Activated CD4-positive, alpha-beta T cell treated with anti-CD3 and anti-CD28 coated beads, Interleukin-2, amount 50 U/mL, for 1 hour (primary cell): ENCODE measurements at places on chromosomes 11 and 22.

DNA sequence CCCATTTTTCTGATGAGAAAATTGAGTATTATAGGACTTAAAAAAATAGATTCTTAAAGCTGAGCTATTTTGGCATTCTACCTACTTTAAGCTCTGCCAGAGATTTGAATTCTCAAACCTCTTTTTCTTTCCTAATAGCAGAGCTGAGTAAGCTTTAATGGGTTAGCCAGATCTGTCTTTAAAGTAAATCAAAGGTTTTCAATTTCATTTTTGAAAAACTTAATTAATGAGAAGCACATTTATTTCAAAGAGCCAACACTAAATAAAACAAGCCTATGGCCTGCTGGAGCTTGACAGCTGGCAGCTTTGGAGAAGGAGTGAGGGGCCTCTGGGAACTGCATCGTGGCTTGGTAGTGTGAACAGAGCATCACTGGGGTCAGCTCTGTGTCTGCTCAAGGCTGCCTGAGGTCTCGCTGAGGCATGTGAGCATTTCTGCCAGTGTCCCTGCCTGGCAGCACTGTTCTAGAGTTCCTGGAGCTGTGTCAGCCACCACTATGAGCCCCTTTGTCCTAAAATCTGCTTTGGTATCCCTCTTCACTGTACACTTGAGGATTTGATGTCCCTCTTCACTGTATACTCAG lies 50.4 kb upstream of the PRSS23 start:
- DNase-seq = no peak

- no peak for DNase-seq
Observed at GRCh38 chr11:16049611-16050010, 306.7 kb downstream of the SOX6 start.

DNA sequence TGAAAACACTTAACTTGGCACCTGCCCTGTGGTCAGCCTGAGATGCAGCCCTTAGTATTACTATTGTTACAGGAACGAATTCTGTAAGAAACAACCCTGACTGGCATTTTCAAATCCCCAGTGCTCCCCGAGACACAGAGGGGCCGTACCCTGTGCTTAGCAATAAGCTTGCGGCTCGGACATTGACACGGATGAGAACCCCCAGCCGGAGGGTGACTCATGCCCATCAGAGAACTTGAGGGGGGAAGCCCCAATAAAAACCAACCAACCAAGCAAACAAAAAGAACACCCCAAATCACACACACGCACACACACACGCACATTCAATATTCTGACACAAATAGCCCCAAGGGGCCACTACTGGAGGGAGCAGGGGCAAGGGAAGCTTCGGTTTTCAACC lies 63.8 kb downstream of the SHISAL1 start:
- no peak for DNase-seq

DNA sequence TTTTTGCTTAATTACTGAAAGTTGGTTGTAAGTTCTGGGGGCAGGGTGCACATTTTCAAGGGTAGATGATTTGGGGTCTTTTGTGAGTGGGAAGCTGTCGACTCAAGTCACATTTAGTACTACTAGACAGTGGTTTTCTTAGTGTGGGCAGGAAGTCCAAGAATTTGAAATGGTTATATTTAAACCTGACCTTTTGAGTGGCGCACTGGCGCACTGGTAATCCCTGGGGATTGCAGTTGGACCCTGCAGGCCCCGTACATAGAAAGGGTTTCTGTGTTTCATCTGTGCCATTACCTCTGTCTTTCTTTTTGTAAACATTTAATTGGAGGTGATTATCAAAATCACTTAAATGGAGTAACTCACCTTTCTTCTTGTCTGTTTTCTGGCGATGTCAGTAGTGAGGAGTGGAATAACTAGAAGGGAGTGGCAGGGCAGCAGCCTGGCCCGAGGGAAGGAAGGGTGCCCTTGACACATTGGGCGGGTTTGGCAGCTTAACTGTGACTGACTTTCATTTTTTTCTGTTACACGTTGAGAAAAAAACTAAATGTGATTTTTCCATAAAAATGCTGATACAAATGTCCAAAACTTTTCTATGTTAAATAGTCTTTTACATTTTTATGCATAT lies 101.8 kb upstream of the GAL start:
- DNase-seq = no peak

GRCh38 chr11:59463190-59463641 lies 6.5 kb downstream of the OR4D6 start:
- no peak for DNase-seq

GRCh38 chr11:66333220-66333877 lies 2.9 kb downstream of the RIN1 start:
- no peak for DNase-seq

- DNase-seq = no peak
Observed at GRCh38 chr11:35246745-35247144, 107.8 kb downstream of the CD44 start.

GRCh38 chr11:70769106-70769505 lies 370.8 kb downstream of the CTTN start:
- DNase-seq = no peak

DNA sequence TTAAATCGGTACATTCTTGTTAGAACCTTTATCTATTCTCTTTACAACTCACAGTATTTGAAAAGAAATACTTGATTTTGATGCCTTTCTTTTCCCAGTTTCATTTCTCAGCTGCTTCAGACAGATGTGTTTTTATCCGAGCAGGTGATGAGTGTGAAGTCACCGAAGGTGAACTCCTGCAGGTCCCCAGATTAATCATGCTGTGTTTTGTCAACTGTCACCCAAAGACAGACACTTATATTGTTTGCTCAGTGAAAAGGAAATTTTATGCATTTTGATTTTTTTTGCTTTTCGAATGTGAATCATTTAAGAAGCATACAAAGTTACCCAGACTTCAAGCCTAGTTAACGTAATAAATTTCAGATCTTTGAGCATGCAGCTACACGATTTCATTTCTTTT lies 7.8 kb upstream of the TMPRSS13 start:
- no peak for DNase-seq

GRCh38 chr11:24496736-24497725 lies at the start of gene LUZP2:
Gene LUZP2, plus strand, starts transcription at chr11:24497053.
- DNase-seq = no peak

DNA sequence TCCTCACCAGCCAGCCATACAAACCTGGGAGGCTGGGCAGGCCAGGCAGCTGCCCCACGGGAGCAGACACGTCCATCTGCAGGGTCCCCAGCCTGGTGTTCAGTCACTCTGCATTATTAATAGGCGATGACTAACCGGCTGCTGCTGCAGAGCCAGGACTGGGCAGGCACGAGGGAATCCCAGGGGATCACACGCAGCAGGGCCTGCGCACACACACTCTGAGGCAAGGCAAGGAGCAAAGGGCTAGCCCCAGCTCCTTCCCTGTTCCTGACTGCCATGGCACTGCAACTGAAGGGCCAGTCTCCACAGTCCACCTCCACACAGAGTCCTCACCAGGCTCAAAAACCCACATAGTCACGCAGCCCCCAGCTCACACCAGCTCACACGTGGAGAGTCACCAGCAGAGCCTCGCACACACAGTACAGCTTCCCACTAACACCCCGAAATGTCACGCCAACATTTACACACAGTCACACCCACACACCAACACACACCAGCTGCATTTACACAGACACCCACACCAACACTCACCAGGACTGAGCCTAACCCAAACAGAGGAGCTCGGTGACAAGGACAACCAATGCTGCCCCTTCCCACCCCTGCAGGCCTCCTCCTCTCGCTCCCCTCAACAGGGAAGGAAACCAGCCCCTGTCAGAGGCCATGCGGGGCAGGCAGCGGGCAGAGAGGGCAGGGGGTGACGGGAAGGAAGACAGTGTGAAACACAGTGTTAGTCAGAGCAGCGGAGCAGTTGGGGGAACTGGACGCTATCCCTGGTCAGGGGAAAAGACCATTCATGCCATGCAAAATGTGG lies 47.3 kb downstream of the NRXN2 start:
- no peak for DNase-seq

- no peak for DNase-seq
Observed at GRCh38 chr22:24049978-24050377, 38.9 kb downstream of the CABIN1 start.

DNA sequence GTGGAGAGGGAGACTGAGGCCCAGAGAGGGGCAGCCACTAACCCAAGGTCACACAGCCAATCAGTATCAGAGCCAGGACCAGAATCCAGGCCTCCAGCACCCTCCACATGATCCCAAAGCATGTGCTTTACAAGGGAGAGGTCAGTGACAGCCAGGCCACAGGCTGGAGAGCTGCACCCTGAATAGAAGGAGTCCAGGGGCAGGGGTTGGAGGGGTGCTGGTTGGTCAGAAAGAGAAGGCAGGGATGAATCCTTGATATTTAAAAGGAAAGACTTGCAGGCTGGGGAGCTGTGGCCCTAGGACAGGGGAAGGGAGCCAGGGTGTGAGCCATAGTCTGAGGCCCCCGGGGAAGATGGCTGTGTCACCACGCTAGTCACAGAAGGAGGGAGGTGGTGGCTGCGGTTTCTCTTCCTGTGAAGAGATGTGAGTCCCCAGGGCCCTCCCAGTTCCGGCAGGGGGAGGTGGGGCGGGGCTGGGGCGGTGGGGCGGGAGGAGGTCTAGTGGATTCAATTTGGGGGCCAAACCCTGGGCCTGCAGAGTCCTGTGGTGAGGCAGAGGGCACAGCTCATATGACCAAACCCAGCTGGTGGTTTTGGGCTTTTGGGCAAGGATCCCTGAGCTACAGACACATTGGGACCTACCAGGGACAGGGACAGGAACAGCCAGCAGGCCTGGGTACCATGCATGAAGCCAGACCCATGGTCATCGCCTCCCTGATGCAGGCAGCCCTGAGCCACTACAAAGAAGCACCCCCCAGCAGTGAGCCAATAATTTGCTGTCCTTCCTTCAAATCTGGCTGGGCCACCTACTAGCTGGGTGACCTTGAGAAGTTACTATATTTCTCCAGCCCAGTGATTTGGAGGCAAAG lies 14.0 kb downstream of the RAC2 start:
- peak; percentile 88 for DNase-seq

- no peak for DNase-seq
Observed at GRCh38 chr22:22955276-22955798, 67.7 kb downstream of the IGLL5 start.

GRCh38 chr11:73399636-73400035 lies 23.4 kb downstream of the RELT start:
- no peak for DNase-seq

DNA sequence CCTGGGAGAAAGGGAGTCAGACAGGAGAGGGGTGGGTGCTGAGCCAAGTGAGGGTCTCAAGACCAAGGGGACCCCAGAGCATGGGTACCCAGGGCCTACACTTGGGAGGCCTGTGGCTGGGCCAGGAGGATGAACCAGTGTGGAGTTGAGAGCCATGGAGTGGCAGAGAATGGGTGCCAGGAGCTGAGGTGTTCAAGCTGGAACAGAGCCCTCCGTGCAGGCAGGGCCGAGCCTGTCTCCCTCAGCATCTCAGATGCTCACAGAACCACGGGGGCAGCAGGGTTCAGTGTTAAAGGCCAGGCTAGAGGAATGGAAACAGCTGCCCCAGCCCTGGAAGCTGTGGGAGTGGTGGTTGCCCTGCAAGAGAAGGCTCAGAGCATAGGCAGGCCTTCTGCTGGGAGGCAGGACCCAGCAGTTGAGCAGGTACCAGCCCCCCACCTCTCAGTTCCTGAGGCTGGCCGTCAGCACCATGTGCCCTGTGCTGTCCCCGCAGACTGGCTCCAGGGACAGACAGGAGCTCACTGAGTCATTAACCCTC lies 32.3 kb downstream of the RSPH14 start:
- DNase-seq = no peak

DNA sequence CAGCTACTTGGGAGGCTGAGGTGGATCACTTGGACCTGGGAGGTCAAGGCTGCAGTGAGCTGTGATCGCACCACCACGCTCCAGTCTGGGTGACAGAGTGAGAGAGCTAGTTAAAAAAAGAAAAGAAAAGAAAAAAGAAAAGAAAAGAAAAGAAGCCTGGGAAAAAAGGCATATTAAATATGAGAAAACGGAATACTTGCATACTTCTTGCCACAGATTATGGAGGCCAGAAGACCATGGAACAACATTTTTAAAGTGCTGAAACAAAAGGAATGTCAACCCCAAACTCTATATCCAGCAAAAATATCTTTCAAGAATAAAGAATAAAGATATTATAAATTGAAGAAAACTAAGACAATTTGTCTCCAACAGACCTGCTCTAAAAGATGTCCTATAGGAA lies 191.9 kb downstream of the EFCAB6 start:
- no peak for DNase-seq

DNA sequence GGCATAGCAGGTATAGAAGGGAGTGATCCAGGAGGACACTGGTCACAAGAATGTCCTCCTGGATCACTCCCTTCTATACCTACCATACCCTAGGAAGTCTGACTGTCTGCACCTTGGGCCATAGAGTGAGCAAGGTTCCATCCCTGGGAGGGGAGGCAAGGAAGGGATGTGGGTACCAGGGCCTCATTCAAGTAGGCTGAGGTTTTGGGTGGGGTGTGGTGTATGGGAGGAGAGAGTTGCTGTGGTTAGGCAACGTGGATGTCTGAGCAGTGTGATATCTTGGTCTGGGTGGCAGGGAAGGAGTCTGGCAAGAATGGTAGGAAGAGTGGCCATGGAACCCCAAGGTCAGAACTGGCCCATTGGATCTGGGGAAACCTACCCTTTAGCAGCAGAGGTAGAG lies 13.2 kb downstream of the PPFIBP2 start:
- no peak for DNase-seq

GRCh38 chr11:106523921-106524320 lies 446.5 kb downstream of the AASDHPPT start:
- DNase-seq = no peak

GRCh38 chr11:39434466-39434865 lies 2025.0 kb downstream of the LRRC4C start:
- DNase-seq = no peak

- no peak for DNase-seq
Observed at GRCh38 chr11:16293204-16293681, 63.1 kb downstream of the SOX6 start.

- no peak for DNase-seq
Observed at GRCh38 chr22:19703869-19704268, 10.4 kb upstream of the SEPTIN5 start.

DNA sequence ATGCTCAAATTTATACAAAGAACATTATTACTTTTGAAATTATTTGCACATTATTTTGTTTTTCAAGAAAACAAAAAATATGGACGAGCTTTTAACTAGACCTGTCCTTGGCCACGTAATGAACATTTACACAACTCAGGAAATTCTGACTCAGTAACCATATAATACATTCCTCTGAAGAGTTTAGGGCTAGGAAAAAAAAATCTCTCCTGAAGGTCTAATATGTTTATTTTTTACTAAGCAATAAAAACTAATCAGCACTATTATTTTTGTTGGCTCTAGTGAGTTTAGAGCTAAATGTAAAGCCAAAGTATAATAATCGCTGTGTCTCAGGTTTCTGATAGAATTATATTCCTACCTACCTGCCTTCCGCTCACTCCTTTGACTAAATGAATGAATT lies 187.5 kb downstream of the SWAP70 start:
- no peak for DNase-seq

GRCh38 chr11:96114178-96115064 lies 190.5 kb upstream of the MTMR2 start:
- no peak for DNase-seq

- peak; percentile 12 for DNase-seq
Observed at GRCh38 chr11:122556605-122557004, 98.9 kb upstream of the UBASH3B start.

DNA sequence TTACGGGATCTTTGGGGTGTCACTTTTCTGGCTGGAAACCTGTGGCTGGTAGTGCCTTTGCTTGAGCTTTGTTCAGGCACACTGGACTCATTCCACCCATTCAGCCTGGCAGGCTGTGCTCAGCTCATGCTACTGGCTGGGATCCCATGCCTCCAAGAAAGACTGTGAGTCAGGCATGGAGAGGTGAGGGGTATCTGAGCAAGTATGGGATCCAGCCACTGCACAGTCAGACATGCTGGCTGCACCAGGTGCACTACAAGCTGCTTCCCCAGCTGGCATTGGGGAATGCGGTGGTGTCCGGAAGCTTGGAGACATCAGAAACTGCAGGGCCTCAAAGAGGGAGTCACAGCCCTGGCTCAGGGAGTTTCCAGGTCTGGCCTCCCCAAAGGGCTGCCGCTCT lies 12.0 kb upstream of the MED17 start:
- no peak for DNase-seq
